CD4-positive, alpha-beta T cell treated with Interleukin-17A for 4 hours (primary cell): ENCODE measurements at places on chromosomes 1 and 21.

DNA sequence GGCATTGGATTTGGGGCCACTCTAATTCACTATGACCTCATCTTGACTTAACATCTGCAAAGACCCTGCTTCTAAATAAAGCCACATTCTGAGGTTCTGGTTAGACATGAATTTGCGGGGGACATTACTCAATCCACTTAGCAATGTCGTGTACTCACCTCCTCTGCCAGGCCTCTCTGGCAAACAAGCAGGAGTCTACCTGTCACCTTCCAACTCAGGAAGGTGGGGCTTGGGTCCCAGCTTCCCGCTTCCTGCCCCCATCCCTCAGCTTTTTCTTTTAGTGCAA is 177.8 kb downstream of the PSMG1 start:
- DNase-seq = no peak

DNA sequence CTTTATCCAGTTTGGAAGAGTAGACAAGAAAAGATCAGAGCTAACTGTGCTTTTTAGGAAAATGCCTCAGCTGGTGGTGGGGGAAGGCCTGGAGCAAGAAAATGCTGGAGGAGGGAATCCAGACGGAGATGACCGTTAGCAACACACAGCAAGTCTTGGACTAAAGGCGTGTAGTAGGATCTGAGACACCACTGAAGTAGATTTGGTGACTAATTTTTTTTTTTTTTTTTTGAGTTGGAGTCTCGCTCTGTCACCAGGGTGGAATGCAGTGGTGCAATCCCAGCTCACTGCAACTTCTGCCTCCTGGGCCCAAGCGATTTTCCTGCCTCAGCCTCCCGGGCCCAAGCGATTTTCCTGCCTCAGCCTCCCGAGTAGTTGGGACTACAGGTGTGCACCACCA is 41.2 kb downstream of the LPAR3 start:
- DNase-seq = no peak

DNA sequence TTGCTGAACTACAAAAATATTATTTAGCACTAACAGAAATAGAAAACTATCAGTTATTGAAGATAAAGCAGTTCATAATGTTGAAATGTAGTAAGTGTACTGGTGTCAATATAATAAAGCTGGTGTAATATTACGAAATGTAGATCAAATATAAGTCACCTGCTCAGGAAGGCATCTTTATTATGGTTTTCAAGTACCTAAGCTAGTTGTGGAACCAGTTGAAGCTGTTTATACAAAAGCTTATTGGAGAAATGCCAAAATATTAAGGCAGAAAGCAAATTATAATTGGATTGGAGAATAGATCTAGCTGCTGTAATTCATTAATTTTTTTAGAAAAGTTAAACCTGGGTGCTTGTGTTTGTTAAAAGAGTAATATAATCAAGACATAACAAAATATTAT is 6.2 kb upstream of the MARK1 start:
- DNase-seq = no peak

DNA sequence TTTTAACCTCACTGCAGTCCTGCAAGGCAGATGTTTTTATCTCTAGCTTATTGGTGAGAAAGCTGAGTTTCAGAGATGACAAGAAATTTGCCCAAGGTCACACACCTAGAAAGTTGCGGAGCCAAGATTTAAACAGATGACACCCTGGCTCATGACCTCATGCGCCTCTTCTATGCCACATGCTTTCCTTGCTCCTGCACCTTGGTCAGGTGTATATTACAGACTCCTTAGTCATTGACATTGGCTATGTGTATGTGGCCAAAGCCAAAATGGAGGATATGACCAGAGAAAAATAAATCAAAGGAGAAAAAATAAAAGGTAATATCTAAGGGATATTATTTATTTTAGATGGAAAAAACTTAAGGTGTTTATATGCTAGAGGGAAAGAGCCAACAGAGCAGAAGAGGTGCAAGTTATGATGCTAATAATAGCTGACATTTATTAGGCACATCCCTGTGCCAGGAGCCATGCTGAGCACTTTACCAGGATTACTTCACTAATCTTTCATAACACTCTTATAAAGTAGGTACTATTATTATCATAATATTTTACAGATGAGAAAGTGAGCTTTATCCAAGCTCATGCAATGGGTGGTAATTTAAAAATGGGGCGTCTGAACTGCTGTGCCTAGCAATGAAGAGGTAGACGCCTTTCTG is 13.8 kb upstream of the MYOC start:
- DNase-seq = no peak

DNA sequence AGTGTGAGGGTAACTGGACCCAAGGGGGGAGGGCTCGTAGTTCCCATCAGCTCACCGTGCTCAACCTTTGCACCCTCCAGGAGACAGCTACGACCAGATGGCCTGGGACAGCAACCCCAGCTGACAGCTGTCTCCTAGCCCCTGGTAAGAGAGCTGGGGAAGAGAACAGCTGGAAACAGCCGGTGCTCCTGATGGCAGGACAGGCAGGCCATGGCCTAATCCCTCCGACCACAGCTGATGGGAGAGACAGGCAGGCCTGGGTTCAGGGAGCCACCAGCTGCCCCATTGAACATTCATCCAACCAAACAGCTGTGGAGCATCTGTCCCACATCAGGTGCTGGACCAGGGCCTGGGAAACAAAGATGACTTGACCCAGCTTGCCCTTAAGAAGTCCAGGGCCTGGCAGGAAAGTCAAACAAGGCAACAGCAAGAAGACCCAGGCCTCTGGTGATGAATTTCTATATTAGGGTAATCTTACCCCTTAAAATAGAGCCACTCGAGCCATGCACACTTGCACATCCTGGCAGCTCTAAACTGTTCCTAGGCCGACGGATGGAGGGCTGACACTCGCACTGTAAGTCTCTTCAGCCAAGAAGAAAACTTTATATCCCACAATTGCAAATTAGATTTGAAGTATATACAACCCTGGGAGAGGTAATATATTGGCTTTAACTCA is 12.2 kb downstream of the OLFML2B start:
- no peak for DNase-seq

- no peak for DNase-seq
Observed at GRCh38 chr1:54643736-54644135, 2.1 kb downstream of the MROH7 start.

DNA sequence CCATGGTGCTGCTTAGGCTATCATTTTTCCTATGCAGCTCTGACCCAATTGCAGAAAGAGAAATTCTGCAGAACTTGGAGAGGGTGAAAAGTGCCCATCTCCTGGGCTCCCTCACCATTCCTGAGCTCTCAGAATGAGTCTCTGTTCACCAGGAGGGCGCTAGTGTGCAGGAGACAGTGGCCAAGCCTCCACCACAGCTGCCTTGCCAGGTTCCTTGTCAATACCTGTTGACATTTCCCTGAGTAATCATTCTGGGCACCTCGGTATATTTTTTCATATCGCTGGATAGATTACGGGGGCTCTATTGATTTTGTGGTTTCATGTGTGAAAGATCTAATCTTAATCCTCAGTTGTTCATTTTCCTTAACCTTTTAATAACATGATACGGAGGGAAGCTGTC is 13.0 kb upstream of the C8B start:
- DNase-seq = no peak

- no peak for DNase-seq
Observed at GRCh38 chr21:46394595-46395104, 64.0 kb upstream of the DIP2A start.

- DNase-seq = no peak
Observed at GRCh38 chr1:3234281-3234680, 165.3 kb downstream of the PRDM16 start.

DNA sequence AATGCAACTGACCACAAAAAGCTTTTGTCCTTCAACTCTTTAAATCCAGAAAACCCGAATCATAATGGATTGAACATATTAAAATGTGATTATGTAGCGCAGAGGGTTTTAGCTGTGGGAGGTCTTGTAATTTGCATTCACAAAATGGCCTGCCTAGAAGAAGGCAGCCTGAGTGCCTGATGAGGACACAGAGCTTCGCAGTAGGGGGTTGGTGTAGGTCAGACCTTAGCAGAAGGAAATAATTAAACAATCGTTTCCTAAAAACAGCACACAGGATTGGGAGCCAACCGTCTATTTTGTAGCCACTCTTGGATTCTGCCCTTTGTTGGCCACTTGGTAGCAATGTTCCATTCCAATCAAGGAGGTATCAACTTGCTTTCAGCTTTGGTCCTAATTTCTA is 195.7 kb upstream of the KIAA0040 start:
- no peak for DNase-seq

- no peak for DNase-seq
Observed at GRCh38 chr21:34838956-34839820, 170.4 kb downstream of the CLIC6 start.

DNA sequence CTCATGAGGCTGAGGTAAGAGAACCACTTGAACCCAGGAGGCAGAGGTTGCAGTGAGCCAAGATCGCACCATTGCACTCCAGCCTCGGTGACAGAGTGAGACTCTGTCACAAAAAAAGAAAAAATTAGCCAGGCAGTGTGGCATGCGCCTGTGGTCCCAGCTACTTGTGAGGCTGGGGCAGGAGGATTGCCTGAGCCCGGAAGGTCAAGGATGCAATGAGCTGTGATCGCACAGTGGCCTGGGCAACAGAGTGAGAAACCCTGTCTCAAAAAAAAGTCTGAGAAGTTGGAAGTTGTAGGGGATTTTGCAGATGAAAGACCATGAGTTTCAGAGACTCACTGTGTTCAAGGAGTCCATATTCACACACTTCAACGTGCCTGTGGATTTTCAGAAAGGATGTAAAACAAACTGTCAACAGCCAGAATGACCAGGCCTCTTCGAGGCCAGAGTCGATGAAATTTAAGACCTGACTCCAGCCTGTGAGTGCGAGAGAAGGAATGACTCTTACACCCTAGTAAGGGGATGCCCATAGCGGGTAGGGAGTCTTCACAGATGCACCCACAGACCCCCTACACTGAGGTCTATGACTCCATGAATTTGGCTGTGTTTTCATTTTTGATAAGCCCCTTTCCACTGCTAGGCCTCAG is 2.2 kb downstream of the S100A13 start:
- no peak for DNase-seq

- DNase-seq = no peak
Observed at GRCh38 chr1:19636065-19636464, 8.0 kb upstream of the NBL1 start.
